Astrocyte (in vitro differentiated cells and primary cell): ENCODE measurements at places on chromosomes 11 and 22. TPM values are rescaled to one million over a fixed set of nuclear protein-coding genes. Genes with fewer than 3 reads are reported as not detected.
A peak's percentile ranks its signal among the peaks of the same experiment; 100 is the strongest.

MAPK1 gene
- total RNA-seq = 138 and 148 TPM in 2 replicates

FOLR3 gene
- not detected in 2 replicates for total RNA-seq

SLC43A3 gene
- 13.3 and 16.4 TPM in 2 replicates for total RNA-seq

TRIM6 gene
- total RNA-seq = 17.6 and 23.9 TPM in 2 replicates

MYEOV gene
- not detected in 2 replicates for total RNA-seq

CDC42BPG gene
- 2.0 and 4.6 TPM in 2 replicates for total RNA-seq

TUBA8 gene
- total RNA-seq = 0.79 TPM in 1 of 2 replicates, not detected in the other

CNGA4 gene
- 0.16 and 0.31 TPM in 2 replicates for total RNA-seq

TAGLN gene
- 3,676 and 4,004 TPM in 2 replicates for total RNA-seq

TSPO gene
- 124 and 126 TPM in 2 replicates for total RNA-seq

PICALM gene
- 254 and 260 TPM in 2 replicates for total RNA-seq

- H3K27me3 ChIP-seq = no peaks in the 10 kb centered on the region
- H3K4me1 ChIP-seq = peaks cover 29% of the 10 kb centered on the region
- no peak overlapping the region for H3K27ac ChIP-seq
- H3K4me3 ChIP-seq = no peak overlapping the region
- no peaks in the 10 kb centered on the region for H3K36me3 ChIP-seq
These were observed 168.8 kb upstream of the CADM1 start for GRCh38 chr11:115672999-115673411.

GRCh38 chr11:87281496-87281895 lies 243.8 kb downstream of the TMEM135 start:
- no peaks in the 10 kb centered on the region for H3K36me3 ChIP-seq

DNA sequence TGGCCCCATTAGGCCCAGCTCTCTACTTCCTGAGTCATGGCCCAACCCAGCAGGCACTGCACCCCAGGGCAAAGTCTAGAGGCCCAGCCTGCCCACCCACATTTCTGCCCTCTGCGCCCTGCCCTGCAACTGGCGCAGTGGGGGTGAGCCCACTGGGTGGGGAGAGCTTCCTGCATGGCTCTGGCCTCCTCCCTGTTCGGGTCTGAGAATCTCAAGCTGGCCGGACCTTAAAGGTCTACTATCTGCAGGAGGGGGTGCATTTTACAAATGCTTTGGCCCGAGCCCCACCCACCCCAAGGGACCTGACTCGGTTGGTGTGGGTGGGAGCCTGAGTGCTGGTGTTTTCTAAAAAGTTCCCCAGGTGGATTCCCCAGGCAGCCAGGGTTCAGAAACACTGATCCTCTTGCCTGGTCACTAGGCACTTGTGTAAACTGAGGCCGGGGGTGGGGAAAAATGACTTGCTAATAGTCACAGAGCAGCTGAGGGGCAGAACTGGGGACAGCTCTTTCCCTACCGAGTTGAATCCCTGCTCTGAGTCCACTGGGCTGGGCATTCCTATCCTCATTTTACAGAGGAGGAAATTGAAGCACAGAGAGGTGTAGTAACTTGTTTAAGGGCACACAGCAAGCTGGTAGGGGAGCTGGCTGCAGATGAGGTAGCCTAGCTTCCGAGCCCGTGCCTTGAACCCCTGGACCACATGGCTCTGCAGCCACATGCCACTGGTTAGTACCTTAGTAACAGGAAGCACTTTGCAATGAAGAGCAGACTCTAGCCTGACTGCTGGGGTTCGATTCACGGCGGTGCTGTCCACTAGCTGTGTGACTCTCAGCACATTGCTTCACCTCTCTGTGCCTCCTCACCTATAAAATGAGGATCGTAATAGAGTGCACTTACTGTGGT lies 36.3 kb downstream of the CD82 start:
- H3K4me1 ChIP-seq = peaks cover 9% of the 10 kb centered on the region
- no peak overlapping the region for H3K27ac ChIP-seq
- DNase-seq = no peak
- no peaks in the 10 kb centered on the region for H3K27me3 ChIP-seq
- no peak overlapping the region for H3K4me3 ChIP-seq

DNA sequence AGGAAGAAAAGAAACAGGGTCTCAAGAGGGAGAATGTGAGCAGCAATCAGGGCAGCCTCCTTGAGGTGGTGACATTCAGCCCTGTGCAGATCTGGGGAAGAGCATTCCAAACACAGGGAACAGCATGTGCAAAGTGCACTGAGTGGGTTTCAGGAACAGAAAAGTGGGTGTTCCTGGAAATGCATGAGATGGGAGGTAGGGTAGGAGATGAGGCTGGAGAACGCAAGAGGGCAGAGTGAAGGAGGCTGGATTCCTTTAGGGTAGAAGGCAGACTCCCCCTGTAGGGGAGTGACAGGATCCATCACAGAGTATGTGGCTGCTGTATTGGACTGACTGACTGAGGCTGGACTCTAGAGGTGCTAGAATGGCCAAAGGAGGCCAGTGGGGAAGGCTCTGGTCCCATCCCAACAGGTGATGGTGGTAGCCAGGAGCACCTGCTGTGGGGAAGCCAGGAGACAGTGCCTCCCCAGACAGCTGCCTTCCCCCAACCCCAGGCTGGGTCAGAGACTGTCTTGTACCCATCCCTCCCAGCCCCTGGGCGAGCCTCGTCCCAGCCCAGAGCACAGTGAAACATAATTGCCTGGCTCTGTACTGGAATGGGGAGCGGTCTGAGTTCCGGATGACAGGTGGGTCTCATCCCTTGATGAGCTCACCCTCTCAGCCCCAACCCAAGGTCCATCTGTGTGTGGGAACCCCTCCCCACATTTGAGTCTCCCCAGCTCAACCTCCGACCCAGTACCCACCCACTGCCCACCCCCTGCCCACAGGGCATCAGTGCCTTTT lies 419.4 kb downstream of the MN1 start:
- H3K27me3 ChIP-seq = peaks cover 13% of the 10 kb centered on the region
- no peak overlapping the region for H3K4me3 ChIP-seq
- H3K4me1 ChIP-seq = peaks cover 12% of the 10 kb centered on the region
- H3K27ac ChIP-seq = no peak overlapping the region

- H3K4me1 ChIP-seq = peaks cover 33% of the 10 kb centered on the region
- H3K36me3 ChIP-seq = peaks cover 3% of the 10 kb centered on the region
- no peak overlapping the region for H3K4me3 ChIP-seq
- DNase-seq = peak; percentile 74
- H3K27me3 ChIP-seq = no peaks in the 10 kb centered on the region
- peak overlapping the region; percentile 65 for H3K27ac ChIP-seq
These were observed 10.2 kb downstream of the PACS1 start for GRCh38 chr11:66080055-66080817.

- H3K36me3 ChIP-seq = peaks cover 6% of the 10 kb centered on the region
- no peak overlapping the region for H3K4me3 ChIP-seq
- no peaks in the 10 kb centered on the region for H3K27me3 ChIP-seq
These were observed 10.3 kb downstream of the PIK3C2A start for GRCh38 chr11:17197431-17197898.

- H3K36me3 ChIP-seq = no peaks in the 10 kb centered on the region
- peaks cover 14% of the 10 kb centered on the region for H3K27me3 ChIP-seq
- H3K4me1 ChIP-seq = no peaks in the 10 kb centered on the region
- H3K27ac ChIP-seq = no peak within 1 kb of the TSS
- peak; percentile 4 for DNase-seq
These were observed at the start of gene SGSM1 for GRCh38 chr22:24805790-24806662. Gene SGSM1, plus strand, starts transcription at chr22:24806211. Its CDS starts 115 bp downstream, at chr22:24806326.

DNA sequence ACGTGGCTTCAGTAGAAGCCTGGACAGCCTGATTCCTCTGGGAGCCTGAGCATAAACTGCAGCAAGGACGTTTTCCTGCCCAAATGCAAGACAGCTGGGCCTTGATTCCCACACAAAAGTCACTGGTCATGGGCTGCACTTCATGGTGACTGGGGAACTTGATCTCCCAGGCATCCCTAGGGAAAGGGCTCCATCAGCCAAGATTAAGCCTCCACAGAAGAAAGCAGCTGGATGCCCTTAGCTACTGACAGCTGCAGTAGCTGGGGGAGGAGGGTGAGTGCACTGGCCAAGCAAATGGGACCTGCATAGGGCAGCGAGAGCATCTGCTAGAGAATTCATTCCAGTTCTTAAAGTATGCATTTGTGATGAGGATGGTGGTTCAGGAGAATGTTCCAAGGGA lies 267.4 kb upstream of the ISX start:
- no peak overlapping the region for H3K4me3 ChIP-seq
- H3K4me1 ChIP-seq = peaks cover 7% of the 10 kb centered on the region
- no peak for DNase-seq
- H3K36me3 ChIP-seq = no peaks in the 10 kb centered on the region
- no peak overlapping the region for H3K27ac ChIP-seq

DNA sequence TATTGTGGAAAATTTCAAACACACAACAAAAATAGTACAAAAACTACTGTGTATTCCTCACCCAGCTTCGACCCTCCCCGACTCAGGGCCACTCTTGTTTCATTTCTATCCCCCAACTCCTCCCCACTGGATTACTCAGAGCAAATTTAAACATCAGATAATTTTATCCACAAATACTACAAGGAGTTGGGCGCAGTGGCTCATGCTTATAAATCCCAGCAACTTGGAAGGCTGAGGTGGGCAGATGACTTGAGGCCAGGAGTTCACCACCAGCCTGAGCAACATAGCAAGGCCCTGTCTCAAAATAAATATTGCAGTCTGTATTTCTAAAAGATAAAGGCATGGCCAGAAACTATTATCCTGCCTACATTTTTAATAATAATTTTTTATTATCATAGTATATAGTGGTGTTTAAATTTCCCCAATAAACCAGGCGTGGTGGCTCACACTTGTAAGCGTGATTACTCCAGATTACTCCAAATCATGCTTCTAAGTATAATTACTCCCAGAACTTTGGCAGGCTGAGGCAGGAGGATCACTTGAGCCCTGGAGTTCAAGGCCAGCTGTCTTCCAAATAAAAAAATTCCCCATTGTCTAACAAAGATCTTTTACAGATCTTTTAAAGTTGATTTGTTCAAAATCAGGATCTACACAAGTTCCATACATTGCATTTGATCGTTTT lies 39.8 kb downstream of the LRRC32 start:
- no peak overlapping the region for H3K4me3 ChIP-seq
- H3K27ac ChIP-seq = no peak overlapping the region
- no peaks in the 10 kb centered on the region for H3K36me3 ChIP-seq
- H3K27me3 ChIP-seq = no peaks in the 10 kb centered on the region
- H3K4me1 ChIP-seq = peaks cover 16% of the 10 kb centered on the region

DNA sequence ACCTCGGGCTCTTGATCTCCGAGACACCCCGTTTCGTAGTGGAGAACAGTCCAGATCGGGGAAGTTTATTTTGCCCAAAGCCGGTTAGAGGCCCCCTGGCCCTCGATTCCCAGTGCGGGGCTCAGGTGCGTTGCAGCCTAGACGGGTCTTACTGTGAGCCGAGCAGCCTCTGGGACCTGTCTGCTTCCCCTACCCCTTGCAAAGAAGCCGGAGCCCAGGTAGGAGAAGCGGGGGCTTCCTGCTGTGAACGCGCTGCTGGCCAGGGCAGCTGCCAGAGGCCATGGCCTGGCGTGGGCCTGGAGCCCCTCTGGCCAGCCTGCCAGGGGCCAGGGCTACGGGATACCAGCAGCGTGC lies 621 bp downstream of the TSPO start:
- no peaks in the 10 kb centered on the region for H3K36me3 ChIP-seq
- H3K27me3 ChIP-seq = no peaks in the 10 kb centered on the region
- H3K4me1 ChIP-seq = peaks cover 9% of the 10 kb centered on the region
- DNase-seq = no peak

DNA sequence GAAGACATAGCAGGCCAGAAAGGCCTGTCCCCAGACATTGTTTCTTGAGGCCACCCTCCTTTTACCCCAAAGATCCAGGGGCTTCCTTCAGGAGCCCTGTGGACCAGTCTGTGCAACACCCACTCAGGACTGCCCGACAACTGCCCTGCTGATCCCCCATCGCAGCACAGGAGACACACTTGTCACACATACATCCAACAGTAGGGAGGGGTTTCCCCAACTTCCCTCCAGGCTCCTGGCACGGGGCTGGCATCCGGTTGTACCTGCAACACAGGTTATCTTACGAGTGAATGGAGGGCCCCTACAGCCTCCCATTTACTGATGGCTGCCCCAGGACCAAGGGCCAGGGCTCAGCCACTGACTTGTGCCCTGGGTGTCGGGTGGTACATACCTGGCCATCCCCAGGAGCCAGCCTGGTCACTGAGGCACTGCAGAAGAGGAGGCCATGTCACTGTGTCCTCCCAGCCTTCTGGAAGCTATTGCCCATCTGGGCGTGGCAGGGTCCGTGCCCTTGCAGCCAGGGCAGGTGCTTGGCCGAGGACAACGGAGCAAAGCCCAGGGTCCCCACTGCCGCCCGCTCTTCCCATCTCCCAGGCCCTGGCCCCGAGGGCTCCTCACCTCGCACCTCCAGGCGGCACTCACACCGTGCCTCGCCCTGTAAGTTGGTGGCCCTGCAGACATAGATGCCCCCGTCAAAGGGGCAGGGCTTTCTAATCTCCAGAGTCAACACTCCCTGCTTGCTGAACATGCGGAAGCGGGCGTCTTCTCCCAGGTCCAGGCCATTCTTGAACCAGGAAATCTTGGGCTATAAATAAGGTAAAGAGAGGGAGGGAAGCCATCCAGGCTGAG lies 20.8 kb downstream of the MYBPC3 start:
- no peak overlapping the region for H3K4me3 ChIP-seq
- no peaks in the 10 kb centered on the region for H3K36me3 ChIP-seq
- DNase-seq = no peak
- no peaks in the 10 kb centered on the region for H3K4me1 ChIP-seq
- H3K27ac ChIP-seq = no peak overlapping the region

GRCh38 chr11:64750361-64751054 lies 6.6 kb upstream of the RASGRP2 start:
- peaks cover 4% of the 10 kb centered on the region for H3K4me1 ChIP-seq
- no peaks in the 10 kb centered on the region for H3K27me3 ChIP-seq
- no peaks in the 10 kb centered on the region for H3K36me3 ChIP-seq
- no peak overlapping the region for H3K27ac ChIP-seq
- no peak for DNase-seq

GRCh38 chr11:122893131-122893530 lies 10.6 kb downstream of the JHY start:
- H3K27ac ChIP-seq = no peak overlapping the region
- no peak overlapping the region for H3K4me3 ChIP-seq

DNA sequence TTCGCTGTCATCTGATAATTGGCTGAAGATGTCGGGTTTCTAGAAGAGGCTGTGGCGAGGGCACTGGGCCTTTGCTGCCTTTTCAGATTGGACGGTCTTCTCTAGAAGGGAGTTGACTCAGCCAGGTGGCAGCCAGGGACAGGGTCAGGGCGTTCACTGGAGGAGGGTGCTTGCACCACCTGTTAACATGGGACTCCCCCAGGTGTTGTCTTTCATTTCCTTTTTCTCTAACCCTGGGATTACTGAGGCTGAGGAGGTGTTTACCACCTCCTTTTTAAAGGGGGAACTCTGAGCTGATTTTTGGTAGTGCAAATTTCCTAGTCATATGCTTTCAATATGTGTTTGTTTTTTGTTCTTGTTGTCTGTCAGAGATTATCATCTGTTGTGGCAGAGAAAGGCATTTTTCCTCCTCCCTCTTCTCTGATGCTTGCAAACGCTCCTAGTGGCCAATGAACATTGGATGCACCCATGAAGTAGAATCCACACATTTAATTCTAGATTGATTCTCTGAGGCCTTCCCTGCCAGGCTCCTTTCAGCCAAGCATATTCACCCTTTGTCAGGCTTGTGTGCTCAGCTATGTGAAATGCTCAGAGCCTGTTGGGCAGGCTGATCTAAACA lies 54.1 kb downstream of the LDLRAD3 start:
- no peak for DNase-seq
- no peaks in the 10 kb centered on the region for H3K27me3 ChIP-seq
- no peaks in the 10 kb centered on the region for H3K4me1 ChIP-seq
- no peak overlapping the region for H3K27ac ChIP-seq

GRCh38 chr11:73461335-73461840 lies 85.2 kb downstream of the RELT start:
- H3K4me1 ChIP-seq = peaks cover 4% of the 10 kb centered on the region
- H3K36me3 ChIP-seq = no peaks in the 10 kb centered on the region
- H3K27ac ChIP-seq = no peak overlapping the region
- DNase-seq = no peak
- no peaks in the 10 kb centered on the region for H3K27me3 ChIP-seq
- no peak overlapping the region for H3K4me3 ChIP-seq

GRCh38 chr11:3929649-3930048 lies 74.2 kb downstream of the STIM1 start:
- H3K36me3 ChIP-seq = no peaks in the 10 kb centered on the region
- H3K4me1 ChIP-seq = no peaks in the 10 kb centered on the region
- H3K4me3 ChIP-seq = no peak overlapping the region
- no peak overlapping the region for H3K27ac ChIP-seq
